Astrocyte of the hippocampus (primary cell): ENCODE measurements at places on chromosomes 4 and X.
A peak's percentile ranks its signal among the peaks of the same experiment; 100 is the strongest.

- DNase-seq: no peak
These were observed 68.4 kb downstream of the GPAT3 start for GRCh38 chr4:83604321-83604720.

- peak; percentile 39 for DNase-seq
These were observed 15.6 kb upstream of the PDLIM3 start for GRCh38 chr4:185550933-185551332.

DNA sequence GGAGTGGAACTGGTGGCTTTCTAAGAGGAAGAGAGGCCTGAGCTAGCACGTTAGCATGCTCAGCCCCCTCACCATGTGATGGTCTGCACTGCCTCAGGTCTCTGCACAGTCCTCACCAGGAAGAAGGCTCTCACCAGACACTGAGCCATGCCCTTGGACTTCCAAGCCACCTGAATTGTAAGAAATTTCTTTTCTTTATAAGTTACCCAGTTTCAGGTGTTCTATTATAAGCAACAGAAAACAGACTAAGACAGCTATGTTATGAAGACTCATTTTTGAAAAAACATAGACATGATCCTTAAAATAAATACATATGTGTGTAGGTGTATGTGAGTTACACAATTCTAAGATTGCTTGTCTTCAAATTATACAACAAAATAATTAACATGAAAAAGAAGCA lies 74.7 kb downstream of the CEP44 start:
- DNase-seq: no peak

- DNase-seq: peak; percentile 76
These were observed 650.8 kb upstream of the DIPK2B start for GRCh38 chrX:45851434-45851991.

DNA sequence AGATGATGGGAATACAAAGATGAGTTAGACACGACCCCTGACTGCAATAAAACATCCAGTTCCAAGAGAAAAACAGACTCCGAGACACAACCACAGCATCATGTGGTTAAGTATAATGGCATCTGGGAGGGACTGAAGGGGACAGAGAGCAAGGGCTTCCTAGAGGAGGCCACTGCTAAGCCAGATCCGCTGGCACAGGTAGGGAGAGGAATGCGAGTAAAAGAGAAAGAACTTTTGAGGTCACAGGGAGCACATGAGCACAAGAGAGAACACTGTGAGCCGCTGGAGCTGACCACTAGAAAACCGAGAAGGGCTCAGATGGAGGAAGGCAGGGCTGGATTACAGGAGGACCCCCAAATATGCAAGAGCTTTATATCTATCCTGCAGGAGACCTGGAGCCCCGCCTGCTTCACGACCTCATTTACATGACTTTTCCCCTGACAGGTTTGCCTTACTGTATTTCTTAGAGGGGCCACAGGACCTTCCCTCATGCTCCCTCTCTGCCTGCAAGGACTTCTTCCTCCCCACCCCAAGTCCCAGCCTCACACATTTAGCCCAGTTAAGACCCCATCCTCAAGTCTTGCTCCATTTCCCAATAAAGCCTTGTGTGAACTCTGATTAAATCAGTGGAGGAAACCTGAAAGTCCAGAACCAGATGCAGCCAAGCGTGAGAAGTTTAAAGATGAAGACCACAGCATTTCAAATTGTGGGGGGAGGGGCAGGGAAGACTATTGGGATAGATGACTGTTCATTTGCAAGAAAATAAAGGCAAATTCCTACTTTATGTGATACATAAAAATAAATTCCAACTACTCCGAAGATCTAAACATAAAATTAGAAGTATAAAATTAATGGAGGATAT lies 29.6 kb downstream of the MFAP3L start:
- no peak for DNase-seq

- peak; percentile 35 for DNase-seq
These were observed 18.5 kb downstream of the ACSL1 start for GRCh38 chr4:184807256-184807655.

DNA sequence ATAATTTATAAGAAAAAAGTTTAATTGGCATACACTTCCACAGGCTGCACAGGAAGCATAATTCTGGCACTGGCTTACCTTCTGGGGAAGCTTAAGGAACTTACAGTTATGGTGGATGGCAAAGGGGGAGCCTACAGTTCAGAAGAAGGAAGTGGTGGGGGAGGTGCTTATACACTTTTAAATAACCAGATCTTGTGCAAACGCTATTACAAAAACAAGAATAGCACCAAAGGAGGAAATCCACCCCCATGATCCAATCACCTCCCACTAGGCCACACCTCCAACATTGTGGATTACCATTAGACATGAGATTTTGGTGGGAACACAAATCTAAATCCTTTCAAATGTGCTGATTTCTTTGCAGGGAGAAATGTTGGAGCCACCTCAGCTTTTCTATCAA lies 287.7 kb downstream of the CPXCR1 start:
- DNase-seq: no peak

GRCh38 chrX:139889760-139890159 lies 43.1 kb downstream of the ATP11C start:
- peak; percentile 34 for DNase-seq

GRCh38 chr4:55437356-55437796 lies 41.6 kb downstream of the TMEM165 start:
- no peak for DNase-seq

DNA sequence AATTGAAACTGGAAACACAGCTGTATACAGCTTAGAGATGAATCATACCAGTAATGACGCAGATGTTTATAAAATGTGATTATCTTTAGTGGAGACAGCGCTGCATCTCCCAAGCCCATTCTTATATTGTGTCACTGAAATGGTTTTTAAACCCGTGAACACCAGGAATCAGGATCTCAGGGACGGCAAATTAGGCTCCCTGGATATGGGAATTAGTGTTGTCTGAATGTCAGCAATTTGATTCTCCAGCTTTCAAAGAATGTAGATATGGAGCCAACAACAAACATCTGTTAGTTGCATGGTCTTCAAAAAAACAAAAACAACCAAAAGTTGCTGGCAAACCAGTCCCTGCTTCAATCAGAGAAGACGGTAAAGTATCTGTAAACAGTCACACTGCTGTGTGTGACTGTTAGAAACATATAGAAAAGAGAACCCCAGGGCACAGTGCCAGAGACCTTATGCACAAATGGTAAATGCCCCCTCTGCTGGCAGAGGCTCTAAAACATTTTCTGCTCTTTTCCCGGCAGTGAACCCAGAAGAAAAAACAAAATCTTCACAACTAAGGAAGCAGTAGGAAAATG lies 351.9 kb upstream of the FTHL17 start:
- peak; percentile 47 for DNase-seq

- no peak for DNase-seq
These were observed 299.9 kb downstream of the PRDM5 start for GRCh38 chr4:120622601-120623000.

DNA sequence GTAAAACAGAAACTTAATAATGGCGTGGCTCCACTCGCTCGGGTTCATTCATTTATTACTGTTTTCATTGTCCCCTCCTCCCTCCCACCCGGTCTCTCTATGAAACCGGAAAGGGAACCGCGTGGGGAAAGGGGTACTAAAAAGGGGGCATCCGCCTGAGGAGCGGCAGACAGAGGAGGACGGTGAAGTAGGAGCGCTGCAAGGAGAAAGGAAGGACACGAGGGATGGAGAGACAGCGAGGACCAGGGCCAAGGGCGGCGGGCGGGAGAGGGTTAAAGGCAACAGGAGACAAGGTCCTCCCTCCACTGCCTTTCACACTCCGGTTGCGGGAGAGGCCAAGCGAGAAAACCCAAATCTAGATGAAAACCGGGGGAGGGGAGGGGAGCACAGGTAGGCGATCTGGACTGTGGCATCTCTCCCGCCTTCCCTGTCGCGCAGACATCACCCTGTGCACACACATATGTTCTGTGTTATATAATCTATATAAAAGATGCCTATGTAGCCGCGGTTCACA lies 829 bp downstream of the ELOVL6 start:
- peak; percentile 66 for DNase-seq

- DNase-seq: peak; percentile 69
These were observed 24.6 kb upstream of the ANTXR2 start for GRCh38 chr4:80097400-80098177.

DNA sequence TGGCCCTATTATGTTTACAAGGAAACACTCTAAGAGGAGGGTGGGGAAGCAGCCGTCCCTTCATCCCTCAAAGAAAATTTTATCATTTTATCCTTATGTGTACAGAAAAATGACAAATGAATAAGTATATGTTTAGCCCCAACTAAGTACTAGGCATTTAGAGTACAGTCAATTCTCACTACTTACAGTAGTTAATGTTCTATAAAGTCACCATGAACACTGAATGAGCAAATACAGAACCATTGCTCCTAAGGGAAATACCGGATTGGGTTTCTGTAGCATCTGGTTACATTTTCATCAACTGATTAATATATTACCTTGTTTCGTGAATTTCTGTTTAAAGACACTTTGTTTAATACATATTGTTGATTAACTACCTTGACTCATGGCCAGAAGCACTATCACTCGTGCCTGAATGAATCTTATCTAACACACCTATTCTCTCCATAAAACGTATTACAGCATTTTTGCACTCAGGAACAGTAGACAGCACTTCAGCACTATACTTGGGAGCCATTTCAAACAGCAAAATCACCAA lies 109.3 kb downstream of the ASB9 start:
- no peak for DNase-seq

DNA sequence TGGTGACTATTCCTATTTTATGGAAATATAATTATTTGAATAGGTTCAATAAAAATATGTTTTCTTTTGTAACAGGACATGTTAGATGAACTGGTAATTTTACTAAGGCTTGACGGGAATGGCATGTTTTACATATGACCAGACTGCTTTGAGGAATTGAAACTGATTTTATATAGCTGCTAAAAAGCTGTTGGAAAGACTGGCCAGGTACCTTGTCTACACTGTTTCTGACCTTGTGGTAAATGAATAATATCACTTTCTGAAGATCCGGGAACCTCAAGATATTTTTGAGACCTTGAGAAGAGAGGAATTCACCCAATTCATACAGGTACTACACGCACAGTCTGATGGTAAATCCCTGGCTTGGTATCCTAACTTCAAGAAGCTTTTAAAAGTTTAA lies 42.1 kb upstream of the USP46 start:
- no peak for DNase-seq

DNA sequence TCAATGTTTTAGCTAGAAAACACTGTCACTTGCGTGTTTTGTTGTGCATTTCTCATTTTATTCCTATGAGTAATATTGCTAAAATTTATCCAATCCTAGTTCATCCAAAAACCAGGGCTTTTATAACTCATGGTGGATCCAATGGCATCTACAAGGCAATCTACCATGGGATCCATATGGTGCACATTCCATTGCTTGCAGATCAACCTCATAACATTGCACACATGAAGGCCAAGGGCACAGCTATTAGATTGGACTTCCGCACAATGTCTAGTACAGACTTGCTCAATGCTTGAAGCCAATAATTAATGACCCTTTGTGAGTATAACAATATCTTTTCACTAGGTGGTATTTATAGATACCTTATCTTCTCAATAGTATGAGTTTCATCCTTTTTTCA lies 57.2 kb upstream of the UGT2B7 start:
- no peak for DNase-seq

- no peak for DNase-seq
These were observed 56.4 kb downstream of the SCFD2 start for GRCh38 chr4:53309321-53310040.

- no peak for DNase-seq
These were observed 64.8 kb downstream of the TAB3 start for GRCh38 chrX:30824275-30824674.

DNA sequence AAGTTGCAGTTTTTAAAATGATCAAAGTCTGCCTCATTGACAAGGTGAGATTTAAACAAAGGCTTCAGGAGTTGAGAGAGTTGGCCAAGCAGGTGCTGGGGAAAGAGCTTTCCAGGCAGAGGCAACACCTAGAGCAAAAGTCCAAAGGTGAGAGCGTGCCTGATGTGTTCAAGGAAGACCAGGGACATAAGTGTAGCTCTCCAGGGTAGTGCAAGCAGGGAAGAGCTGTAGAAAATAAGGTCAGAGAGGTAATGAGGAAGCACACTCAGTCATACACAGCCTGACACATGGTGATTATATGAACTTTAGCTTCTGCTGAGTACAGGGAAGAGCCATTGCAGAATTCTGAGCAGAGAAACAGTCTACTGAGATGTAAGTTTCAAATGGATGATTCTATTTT lies 265.0 kb upstream of the NWD2 start:
- DNase-seq: no peak

DNA sequence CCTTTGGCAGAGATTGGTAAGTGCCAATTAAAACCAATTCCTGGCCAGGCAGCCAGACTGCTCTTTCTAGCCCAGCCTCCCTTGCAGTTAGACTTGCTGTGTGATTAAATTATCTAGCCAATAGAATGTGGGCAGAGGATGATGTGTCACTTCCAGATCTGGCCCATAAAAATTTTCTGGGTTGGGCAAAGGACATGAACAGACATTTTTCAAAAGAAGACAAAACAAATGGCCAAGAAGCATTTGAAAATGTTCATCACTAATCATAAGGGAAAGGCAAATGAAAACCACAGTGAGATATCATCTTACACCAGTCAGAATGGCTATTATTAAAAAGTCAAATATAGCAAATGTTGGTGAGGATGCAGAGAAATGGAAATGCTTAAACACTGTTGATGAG lies 71.4 kb upstream of the STIM2 start:
- no peak for DNase-seq

- DNase-seq: no peak
These were observed 436.5 kb downstream of the RAB28 start for GRCh38 chr4:13047591-13047990.

GRCh38 chr4:107213880-107214279 lies 177.8 kb upstream of the DKK2 start:
- no peak for DNase-seq

DNA sequence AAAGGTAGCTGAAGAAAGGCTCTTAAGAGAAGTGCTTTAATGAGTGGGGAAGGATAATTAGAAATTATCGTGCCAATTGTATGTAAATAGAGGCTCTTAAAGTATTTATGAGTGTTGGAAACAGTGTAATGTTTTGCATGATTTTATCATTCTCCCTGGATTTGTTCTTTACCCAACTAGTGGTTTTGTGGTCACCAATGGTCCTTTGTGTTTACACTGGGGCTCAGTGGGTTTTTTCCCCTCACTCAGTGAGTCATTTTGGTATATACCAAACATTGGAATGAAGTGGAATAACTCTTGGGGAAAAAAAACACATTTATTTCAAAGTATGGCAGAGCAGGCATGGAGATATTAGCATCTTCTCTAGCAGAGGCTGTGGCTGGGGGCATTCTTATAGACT lies 20.8 kb upstream of the LGI2 start:
- peak; percentile 79 for DNase-seq

DNA sequence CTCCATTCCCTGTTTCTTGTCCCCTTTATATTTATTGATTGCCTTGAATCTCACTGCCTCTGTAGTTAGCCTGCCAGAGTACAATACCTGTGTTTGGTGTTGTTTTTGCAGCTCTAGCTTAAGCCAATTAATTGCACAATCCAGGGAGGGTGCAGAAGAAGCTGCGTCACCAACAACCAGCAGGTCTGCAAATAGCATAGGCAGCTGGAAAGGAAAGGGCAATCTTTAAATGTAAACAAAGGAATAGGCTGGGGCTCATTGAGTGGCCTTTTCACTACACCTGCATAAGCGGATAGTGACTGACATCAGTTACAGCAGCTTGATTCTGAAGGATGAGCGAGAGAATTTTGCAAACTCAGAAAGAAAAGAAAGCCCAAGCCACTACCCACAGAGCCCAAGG lies 106.8 kb upstream of the RAI2 start:
- no peak for DNase-seq

- no peak for DNase-seq
These were observed 69.0 kb upstream of the HDAC8 start for GRCh38 chrX:72641611-72642010.
